Stromal cell of bone marrow (primary cell): ENCODE measurements at places on chromosomes 16 and 17.

DNA sequence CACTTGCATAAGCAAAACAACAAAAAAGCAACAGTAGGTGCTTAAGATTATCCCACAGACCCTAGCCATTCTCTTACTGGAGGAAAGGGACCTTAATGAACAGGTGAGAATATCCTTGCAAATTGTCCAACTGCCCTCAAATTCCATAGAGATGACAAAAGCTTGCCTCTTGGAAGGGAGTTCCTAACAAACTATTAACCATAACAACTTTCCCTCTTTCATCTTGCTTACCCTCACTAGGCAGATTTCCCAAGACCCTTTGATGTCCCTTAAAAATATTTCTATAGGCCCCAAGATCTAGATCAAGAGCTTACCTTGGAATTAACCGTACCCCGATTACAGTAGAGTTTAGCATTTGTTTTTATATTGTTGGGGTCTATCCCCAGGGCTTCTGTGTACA is 21.8 kb downstream of the CNP start:
- DNase-seq = no peak

DNA sequence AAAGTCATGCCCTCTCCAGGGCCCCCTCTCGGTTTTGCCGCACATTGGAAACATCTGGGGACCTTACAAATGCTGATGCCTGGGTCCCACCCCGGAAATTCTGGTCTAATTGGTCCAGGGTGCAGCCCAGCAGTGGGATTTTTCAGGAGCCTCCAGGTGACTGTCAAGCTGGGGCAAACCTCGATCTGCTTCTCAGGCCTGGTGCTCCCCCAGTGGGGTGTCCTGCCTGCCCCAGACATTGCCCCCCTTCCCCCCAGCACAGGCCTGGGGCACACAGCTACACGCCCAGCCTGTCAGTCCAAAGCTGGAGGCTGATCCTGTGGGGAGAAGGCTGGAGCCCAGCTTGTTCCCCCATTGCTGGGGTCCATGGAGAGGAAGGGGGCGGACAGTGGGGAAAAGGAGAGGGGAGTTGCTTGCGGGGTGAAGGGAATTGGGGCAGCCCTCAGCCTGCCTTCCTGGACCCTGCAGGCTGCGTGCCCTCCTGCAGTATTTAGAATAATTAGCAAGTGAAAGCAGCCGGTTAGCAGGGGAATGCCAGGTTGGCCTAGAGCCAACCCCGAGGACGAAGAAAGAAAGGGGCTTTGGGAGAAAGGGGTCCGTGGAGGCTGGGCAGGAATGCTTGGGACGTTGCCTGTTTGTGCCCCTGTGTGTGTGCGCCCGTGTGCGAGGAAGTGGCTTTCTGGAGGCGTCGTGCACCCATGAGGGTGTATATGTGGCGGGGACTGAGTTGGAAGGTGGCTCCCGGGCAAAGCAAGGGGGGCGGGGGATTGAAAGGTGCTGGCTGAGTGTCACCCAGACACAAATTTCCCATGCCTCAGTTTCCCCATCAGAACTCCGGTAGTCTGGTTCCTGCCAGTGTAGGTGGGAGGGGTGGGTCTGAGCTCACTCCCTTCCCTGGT is 5.9 kb downstream of the FOXJ1 start:
- DNase-seq = no peak

GRCh38 chr16:85921026-85921425 is 22.1 kb downstream of the IRF8 start:
- DNase-seq = no peak

GRCh38 chr16:22890976-22891375 is 77.0 kb downstream of the HS3ST2 start:
- no peak for DNase-seq
